ENCODE measurements at places on chromosomes 16 and 17.

GRCh38 chr16:64541621-64542020, 580.2 kb downstream of the CDH11 start:
- no peak for DNase-seq

DNA sequence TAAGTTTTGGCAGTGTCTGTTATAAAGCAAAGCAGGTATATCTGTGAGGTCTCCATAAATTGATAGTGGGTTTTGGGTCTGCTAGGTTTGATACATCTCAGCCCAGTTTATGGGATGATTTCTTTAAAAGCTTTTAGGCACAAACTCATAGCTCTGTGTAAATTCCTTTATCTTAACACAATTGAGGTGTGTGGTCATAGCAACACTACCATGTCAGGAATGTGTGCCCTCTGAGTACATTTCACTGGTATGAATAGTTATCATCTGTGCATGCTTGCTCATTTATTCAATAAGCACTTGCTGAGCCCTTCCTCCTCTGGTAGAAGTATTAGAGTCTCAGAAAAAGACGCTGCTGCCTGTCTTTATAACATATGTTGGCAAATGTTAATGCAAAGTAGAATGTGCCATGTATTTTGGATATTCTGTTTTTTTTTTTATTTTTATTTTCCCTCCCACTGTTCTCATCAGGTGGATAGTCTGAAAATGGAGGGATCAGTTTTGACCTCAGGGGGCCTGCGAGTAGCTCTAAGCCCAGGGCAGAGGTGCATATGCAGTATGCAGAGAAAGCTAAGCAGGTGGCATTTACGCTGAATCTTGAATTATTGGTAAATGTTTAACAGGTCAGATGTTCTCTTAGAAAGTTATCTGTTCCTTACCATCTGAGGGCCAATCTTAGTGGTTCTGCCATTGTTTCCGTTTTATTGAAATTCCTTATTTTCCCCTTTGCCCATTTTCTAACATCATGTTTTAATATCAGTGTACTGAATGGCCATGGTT, 90.7 kb downstream of the WNT3 start:
- DNase-seq: no peak

- no peak for DNase-seq
These were observed 317.6 kb downstream of the SEC14L1 start for GRCh38 chr17:77458202-77459017.

DNA sequence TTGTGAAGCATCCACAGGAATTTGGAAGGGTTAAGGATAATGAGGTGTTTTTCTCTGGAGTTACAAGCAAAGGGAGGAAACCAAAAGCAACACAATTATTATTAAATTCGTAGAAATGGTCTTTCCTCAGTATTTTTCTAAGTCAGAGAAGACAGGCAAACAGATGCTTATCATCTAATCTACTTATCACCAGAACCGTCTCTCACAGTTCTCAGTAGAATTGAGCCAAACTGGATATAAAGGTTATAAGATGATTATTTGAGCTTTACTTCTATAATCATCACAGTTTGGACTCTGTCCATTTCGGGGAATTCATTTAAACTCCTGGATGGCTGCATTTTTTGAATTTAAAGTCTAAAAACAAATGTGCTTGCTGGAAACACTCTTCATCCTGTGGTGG, 245.0 kb downstream of the KCNJ2 start:
- no peak for DNase-seq

GRCh38 chr17:61644800-61645774, 54.1 kb upstream of the NACA2 start:
- no peak for DNase-seq

GRCh38 chr17:72456075-72456474, 335.3 kb downstream of the SOX9 start:
- no peak for DNase-seq

DNA sequence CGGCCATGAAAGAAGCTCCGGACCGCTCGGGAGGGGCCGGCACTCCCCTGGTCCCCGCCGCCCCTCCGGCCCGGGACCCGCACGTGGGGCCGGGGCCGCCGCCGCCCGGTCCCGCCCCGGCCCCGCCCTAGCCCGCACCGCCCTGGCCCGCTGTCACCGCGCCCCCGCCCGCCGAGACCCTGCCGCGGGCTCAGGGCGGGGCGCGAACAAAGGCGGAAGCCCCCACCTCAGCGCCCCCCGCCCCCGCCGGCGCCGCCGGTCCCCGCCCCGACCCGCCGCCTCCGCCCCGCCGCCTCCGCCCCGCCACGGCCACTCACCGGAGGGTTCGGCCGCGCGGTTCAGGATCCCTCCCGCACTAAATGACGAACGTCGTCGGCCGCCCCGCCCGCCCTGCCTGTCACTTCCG, at the start of gene ARHGDIA:
Gene ARHGDIA (minus strand): TSS at position 357 of the 406 bp plus-strand sequence. CDS start 1,407 bp downstream, outside the sequence.
- DNase-seq: no peak

GRCh38 chr17:78717431-78717980, 64.6 kb downstream of the CYTH1 start:
- no peak for DNase-seq

GRCh38 chr17:1491443-1492248, 840 bp downstream of the MYO1C start:
- peak; percentile 62 for DNase-seq

GRCh38 chr17:535198-535597, 179.4 kb downstream of the VPS53 start:
- no peak for DNase-seq

- DNase-seq: no peak
These were observed 987 bp upstream of the HASPIN start for GRCh38 chr17:3722716-3723115.

GRCh38 chr17:76274112-76274956, 9.2 kb downstream of the UBALD2 start:
- DNase-seq: no peak

- peak; percentile 27 for DNase-seq
These were observed 955 bp downstream of the ACLY start for GRCh38 chr17:41917679-41918313.

DNA sequence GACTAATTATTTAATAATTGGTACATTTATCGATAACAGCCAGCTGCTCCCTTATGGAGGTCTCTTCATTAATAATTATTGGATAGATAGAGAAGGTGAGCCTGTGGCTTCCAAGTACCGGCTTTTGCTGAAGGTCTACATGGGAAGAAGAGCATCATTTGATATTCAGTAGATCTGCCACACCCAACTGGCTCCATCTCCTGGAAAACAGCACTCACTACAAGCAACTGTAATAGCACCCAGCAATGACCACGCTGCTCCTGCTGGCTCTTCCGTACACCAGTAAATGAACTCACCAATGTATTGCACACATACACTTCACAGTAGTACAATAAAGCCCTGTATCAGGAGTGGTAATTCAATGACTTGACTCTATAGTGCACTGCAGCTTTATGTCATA, 19.5 kb downstream of the MARVELD3 start:
- DNase-seq: no peak

GRCh38 chr16:12618515-12618914, 185.2 kb downstream of the CPPED1 start:
- no peak for DNase-seq

DNA sequence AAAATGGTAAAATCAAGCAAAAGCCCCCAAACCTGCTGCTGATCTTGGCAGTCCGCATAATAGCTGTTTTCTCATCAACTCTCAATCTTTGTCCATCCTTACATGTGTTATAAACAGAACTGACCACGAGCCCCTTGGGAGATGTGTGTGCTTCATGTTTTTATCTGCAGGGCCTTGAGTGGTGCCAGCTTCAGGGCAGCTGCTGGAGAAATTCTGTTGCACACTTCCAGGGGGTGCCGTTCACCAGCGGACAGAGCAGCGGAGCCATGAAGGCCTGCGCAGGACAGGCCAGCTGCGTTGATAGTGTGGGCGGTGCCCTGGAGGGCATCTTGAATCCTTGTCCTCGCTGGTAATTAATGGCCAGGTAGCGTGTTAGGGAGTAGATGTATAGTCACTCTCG, 20.1 kb downstream of the MPRIP start:
- no peak for DNase-seq

DNA sequence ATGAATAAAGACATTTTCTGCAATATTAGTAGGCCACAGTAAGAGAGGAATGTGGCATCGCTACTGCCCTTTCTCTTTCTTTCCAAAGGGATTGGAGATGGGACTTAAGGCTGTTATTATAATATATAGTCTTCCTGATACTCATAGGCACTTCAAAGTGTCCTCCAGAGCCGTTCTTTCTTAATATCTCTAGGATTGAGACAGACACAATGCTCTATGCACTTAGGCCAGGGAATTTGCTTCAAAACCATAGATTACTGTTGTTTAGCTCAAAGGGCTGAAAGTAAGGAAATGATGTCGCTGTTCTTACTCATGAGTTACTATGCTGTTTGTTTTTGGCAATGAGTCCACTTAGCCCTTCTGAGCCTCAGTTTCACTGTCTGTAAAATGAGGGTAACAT, 590.5 kb downstream of the CDH11 start:
- no peak for DNase-seq

DNA sequence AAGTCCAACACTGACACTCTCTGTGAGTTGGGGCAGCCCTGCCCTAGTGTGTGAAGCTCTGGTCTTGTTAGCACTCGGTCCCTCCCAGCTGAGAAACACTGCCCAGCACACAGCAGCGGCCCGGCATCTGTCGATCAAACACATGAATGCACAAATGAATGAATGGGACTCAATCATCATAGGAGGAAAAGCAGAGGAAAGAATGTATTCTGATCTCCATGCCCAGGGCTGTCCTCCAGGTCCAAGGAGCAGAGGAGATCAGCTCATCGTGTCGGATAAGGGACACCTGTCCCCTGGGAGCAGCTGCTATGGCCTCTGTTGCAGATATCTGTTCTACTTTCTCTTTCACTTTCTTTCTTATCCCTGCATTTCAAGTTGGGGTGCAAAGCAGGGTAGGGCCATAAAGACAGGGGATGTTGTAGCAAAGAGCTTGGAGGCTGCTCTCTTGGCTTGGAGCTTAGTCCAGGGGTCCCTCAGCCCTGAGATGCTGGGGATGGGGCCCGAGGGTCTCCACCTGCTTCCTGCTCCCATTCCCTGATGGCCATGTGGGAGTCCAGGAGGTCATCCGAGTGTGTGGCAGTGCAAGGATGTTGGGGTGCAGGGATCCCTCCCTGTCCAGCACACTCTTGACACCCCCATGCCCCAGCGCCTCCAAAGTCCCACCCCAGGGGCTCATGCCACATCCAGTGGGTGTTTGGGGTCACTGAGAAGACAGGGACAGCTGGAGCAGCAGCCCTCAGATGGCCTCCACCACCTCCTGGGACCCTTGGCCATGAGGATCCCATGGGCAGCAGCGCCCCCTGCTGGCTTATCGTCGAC, 88.2 kb downstream of the IRF8 start:
- DNase-seq: peak; percentile 32

DNA sequence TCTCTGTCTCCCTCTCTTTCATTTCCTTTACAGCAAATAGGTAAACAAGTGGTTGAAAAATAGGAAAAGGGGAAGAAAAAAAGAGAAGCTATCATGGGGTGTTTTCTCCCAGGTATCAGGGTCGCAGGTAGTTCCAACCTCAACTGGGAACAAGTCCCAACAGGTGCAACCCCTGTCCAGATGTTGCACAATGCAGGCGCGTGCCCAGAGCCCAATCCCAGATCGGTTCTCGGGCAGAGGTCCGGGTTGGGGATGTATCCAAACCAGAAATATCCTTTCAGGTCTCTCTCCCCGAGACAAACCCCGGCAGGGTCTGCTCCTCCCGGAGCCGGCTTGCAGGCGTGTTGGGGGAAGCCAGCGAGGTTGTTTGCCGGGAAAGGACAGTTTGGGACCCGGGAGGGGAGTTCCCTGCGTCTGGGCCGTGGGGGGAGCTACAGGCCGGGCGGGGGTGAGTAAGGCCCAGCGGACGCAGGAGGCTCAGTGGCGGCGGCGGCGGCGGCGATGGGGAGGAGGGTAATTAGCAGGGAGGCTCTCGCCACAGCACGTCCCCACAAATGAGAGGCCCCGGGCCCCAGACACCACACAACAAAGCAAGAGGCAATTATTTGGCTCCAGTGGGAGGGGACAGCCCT, 21.2 kb upstream of the SP6 start:
- DNase-seq: no peak

DNA sequence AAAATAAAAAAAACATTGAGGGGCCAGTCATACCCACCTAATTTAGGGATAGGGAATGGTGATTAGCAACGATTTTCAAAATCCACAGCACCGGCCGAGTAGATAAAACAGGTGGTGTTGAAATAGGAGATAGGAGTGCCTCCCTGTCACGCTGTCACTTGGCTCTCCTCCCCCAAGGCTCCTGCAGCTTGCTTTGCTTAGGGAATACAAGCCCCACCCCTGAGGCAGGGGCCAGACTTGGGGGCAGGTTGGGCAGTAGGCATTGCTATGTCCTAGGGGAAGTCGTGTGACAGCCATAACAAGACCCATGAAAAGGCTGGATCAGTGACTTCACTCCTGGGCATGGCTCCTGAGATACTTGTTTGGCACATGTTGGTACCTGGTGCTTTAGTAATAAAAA, 25.8 kb downstream of the POLR2A start:
- DNase-seq: no peak

- DNase-seq: no peak
These were observed 169.3 kb downstream of the CDH13 start for GRCh38 chr16:82796047-82796446.

- DNase-seq: no peak
These were observed 230.6 kb upstream of the HSBP1 start for GRCh38 chr16:83577078-83577745.
